NCI-H69 (cell line): ENCODE measurements at places on chromosomes 12 and 14.

GRCh38 chr12:124713041-124713435 is 145.6 kb upstream of the NCOR2 start:
- no peak for DNase-seq

GRCh38 chr12:93568091-93568490 is 4.4 kb upstream of the SOCS2 start:
- DNase-seq: no peak

- no peak for DNase-seq
Measured at GRCh38 chr12:6093764-6094163, 30.7 kb downstream of the VWF start.

GRCh38 chr12:78853231-78853630 is 11.3 kb upstream of the SYT1 start:
- DNase-seq: no peak

- peak; percentile 9 for DNase-seq
Measured at GRCh38 chr14:72500234-72500838, 393.6 kb downstream of the DPF3 start.

- DNase-seq: no peak
Measured at GRCh38 chr12:13094367-13094766, 9.1 kb downstream of the GSG1 start.

DNA sequence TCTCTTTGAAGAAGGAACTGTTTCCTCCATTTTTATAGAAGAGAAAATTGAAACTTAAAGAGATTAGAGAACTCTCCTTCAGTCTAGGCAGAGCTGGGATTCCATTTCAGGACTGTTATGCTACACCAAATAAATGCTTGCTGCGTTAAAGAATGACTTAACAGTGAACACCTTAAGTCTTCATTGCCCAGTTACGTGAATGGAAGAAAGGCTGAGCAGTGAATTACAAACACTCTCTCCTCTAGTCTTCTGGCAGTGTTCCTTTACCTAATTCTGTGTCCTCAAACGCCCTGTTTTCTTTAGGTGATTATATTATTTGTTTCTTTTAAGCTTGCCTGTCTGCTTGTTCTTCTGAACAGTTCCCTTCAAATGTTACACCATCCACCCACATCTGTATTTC is 59.7 kb downstream of the RCOR1 start:
- DNase-seq: no peak

DNA sequence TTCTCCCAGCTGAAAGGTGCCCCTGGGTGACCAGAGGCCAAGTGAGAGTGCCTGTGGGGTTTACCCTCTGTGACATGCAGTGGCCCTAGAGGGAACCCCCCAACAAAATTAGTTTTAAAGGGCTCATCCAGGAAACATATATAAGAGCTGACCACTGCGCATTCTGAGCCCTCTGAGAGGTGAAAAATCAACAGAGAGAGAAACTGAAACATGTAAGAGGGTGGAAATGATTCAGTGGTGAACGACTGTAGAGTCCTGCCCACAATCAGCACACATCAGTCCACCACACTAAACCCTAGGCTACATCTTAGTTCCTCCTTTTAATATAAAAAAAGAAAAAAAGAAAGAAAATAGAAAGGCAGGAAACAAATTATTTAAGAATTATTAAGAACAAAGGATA is 21.0 kb upstream of the ACSM4 start:
- DNase-seq: no peak

DNA sequence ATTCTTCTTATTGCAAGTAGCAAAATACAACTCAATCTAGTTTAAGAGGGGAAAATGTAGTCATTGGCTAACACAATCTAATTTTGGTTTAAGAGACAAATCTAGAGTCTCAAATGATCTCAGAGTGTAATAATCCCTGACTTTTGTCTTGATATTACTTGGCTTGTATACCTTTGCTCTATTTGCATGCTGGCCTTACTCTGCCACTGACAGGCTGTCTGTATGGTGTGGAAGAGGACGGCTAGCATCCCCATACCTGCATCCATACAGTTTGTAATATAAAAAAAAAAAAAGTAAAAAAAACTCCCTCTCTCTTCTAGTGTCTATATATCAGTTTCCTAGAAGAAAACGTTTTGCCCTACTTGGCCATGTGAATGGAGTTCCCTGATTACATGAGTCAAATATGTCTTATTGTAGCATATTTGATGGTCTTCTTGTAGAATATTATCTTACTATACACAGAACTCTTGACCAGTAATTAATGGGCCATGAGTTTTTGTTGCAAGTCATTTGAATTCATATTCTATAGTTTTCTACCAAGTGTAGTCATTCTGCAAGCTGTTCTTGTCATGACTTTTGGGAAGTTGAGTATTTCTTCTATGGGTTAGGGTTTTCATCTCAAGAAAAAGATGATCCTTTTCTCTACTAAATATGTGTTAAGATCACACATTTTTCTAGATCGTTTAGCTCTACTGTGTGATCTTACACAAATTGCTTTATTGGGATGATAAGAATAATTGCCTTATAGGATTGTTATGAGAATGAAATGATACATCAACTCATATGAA is 8.2 kb downstream of the HIF1A start:
- DNase-seq: no peak

DNA sequence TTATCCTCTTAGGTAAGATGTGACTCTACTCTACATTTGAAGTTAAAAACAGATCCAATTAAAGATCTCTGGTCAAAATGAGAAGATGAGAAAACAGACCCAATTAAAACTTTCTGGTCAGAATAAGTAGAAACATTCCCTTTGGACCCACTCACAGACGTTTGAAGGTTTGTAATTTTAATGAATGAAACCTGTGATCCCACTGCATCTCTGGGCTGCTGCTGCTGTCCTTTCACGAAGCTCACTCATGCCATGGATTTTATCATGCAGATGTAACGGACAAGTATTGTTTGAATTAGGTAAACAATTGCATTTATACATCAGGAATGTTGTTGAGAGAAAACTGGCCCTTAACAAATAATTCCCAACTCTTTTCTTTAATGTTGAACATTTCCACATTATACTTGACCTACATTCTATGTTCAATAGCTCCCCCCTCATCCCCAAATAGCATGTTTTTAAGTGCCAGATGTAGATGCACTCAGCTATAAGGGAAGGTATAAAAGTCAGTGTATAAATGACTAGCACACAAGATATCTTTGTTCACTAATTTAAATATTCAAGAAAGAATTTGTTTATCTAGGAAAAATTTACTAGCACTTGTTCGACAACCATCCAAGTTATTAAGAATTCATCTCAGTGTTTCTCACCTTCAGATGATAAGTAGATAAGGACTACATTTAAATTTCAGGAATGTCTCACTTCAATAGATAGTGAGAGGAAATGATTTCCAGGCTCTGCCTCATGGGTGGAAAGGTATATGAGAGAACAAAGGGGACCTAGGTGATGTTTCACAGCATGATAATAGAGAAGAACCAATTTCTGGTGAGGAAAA is 202.3 kb upstream of the LMNTD1 start:
- DNase-seq: no peak

GRCh38 chr14:37034410-37035285 is 137.8 kb downstream of the SLC25A21 start:
- peak; percentile 75 for DNase-seq

DNA sequence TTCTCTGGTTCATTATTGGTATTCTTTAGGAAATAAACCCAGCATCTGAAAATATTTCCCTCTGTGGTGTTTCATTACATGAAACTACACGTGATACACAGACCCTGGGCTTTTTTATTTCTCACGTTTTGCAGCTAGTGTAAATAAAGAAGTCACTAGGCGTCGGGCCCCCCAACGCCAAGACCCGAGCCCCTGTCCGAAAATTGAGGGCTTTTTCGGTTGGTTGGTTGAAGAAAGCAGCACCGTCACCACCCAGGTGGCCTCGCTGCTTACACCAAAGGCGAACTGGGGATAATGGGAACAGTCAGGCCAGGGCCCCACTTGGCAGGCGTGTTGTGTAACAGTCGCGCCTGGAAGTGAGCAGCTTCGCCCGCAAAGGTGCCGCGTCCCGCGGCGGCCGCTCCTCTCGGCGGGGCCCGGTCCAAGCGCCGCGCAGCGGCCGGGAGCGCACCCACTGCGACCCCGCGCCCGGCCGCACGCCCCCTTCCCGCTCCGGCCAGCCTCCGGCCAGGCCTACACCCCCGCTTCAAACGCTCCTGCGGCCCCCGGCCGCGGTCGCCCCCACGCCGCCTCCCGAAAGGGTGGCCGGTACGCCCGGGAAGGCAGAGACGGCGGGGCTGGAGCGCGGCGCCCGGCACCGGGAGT is 1.2 kb downstream of the DUSP16 start:
- DNase-seq: peak; percentile 67

- no peak for DNase-seq
Measured at GRCh38 chr12:123540899-123541662, 7.6 kb upstream of the RILPL1 start.

DNA sequence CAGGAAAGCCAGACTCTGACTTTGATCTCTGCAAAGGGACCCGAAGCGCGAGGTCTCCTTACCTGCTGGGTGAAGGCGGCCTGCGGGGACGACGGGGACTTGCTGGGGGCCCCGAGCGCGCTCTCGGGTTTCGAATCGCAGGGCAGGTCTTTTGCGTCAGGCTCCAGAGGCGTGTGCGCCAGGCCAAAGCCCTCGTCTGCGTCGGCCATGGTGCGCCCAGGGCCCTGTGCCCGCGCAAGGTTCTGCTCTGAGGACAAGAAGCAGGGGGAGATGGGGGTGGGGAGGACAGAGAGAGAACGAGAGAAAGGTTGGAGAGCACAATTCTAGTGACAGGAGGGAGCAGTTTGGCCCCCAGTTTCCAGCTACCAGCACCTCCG is 2.3 kb downstream of the TBX5 start:
- no peak for DNase-seq

- DNase-seq: peak; percentile 51
Measured at GRCh38 chr14:86464341-86464740, 934.4 kb downstream of the FLRT2 start.

- no peak for DNase-seq
Measured at GRCh38 chr12:26798023-26798422, 35.0 kb downstream of the ITPR2 start.

DNA sequence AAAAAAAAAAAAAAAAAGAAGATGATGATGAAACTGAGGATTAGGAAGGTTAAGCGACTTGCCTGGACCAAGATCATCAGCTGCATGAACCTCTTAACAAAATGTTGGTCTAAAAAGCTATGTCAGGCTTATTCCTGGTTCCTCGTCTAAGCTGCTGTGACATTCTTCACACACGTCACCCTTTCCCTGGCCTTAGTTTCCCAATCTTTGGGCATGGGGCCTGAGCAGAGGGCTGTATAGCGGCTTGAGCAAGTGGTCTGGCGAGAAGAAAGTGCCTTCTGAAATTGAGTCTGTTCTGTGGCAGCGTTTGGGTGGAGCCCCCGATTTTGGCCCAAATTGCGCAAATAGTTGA is 58.7 kb upstream of the CCND2 start:
- DNase-seq: no peak

DNA sequence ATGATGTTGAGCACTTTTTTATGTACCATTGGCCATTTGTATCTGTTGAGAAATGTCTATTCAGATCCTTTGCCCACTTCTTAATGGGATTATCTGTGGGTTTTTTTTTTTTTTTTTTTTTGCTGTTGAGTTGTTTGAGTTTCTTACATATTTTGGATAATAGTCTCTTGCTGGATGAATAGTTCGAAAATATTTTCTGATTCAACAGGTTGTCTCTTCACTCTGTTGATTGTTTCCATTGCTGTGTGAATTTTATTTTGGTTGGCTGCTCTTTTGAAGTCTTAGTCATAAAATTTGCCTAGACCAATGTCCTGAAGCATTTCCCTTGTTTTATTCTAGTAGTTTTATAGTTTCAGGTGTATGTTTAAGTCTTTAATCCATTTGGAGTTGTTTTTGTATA is 64.5 kb downstream of the CAND1 start:
- no peak for DNase-seq

- no peak for DNase-seq
Measured at GRCh38 chr12:26272851-26273250, 77.5 kb downstream of the SSPN start.

DNA sequence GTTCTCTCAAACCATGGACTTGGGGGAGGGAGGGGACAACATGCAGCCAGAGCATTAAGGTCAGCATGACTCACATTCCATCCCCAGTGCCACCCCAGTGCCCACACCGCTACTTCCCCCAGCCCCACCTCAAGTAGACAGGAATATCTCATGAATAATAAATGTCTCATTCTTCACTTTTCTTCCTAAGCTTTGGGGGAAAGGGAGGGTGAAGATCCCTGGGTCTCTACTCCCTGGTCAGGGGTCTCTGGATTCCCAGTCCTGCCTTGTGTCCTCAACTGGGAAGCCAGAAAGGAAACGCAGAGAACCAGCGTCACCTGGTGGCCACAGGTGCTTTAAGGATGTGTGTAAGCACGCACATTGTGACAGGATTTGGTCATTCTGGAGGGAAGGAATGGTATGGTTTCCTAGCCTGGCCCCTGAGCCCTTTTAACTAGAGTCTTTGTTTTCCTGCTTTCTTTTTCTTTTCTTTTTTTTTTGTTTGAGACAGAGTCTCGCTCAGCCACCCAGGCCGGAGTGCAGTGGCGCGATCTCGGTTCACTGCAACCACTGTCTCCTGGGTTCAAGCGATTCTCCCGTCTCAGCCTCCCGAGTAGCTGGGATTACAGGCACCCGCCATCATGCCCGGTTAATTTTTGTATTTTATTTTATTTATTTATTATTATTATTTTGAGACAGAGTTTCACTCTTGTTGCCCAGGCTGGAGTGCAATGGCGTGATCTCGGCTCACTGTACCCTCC is 3.4 kb downstream of the GPR84 start:
- DNase-seq: peak; percentile 93

GRCh38 chr12:23648546-23648945 is 300.9 kb downstream of the SOX5 start:
- no peak for DNase-seq

DNA sequence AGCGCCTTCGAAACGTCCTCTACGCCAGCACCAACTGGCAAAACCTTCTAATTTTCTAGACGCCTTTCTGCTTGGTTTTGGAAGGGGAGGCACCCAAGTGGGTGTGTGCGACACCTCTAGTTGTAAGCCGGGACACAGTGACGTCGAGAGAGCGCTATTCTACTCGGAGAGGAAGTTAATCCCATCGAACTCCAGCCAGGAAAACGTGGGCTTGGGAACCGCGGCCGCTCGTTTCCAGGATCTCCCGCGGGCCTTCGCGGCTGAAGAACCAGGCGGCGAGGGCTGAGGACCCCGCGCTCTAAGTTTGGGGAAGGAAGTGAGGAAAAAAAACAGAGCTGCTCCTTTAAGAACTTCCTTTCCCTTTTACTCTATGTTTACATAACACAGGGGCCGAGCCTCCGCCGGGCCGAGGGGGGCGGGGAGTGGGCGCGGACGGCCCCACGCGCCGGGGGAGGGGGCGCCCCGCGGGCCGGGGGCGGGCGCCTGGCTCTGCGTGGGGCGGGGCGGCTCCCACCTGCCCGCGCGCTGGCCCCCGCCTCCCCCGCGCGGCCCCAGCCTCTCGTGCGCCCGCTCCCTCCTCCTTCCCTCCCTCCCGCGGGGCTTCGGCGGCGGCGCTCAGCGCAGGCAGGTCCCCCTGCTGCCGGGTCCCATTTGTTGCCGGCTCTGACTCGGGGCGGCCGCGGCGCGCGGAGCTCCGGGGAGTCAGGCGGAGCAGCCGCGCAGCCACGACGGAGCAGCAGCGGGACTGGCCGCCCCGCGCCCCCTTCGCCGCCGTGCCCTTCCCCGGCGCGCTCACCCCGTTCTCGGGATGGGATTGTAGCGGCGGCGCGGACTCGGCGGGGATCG is at the start of gene PELI2:
Gene PELI2 (plus strand): TSS at position 647 of the 846 bp plus-strand sequence. CDS start 250 bp downstream, outside the sequence.
- peak; percentile 97 for DNase-seq

GRCh38 chr12:64450711-64451486 is 1.0 kb upstream of the TBK1 start:
- DNase-seq: peak; percentile 88
